ENCODE measurements at places on chromosomes 1 and 21.

DNA sequence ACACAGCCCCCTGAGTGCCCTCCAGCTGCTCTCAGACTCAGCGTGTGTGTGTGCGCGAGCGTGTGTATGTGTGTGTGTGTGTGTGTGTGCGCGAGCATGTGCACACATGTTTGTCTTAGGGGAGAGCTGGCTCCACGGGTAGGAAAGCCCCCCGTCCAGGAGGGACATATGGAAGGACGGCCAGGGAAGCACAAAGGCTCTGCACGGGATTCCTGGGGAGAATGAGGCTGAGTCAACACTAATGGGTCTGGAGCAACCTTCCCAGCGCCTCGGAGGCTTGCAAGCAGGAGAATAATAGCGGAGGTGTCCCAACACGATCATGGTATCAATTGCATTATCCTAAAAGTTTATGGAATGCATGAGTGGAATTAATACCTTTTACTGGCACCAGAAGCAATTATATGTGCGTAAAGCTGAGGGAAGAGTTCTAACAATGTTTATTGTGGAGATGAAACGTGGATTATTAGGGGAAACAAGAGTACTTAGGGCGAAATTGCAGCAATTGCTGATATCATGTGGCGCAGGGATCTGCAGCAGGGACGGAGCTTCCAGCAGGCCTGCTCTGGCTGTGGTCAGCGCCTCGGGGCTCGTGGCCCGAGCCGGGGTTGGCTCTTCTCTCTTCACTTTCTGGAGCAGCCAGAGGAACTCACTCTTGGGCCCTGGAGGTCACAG lies 40.3 kb upstream of the CCDC27 start:
- DNase-seq = no peak

- DNase-seq = no peak
These were observed 70.2 kb downstream of the NFIA start for GRCh38 chr1:61152469-61153105.

DNA sequence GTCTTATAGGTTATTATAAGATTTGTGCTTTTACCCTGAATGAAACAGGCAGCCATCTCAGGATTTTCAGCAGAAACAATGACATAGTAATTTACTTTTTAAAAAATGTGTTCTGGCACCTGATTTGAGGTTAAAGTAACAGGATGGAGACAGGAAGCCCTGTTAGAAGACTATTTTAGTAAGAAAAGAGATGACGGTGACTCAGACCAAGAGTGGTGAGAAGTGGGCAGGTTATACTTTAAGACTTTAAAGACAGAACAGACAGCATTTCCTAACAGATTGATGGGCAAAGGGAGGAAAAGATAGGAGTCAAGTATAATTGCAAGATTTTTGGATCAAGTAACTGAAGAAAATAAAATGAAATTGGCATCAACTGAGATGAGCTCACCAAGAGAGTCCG lies 436.8 kb upstream of the NR5A2 start:
- no peak for DNase-seq

GRCh38 chr21:35357041-35357780 lies 308.1 kb upstream of the RUNX1 start:
- DNase-seq = no peak

- DNase-seq = no peak
These were observed 135.6 kb downstream of the GPR52 start for GRCh38 chr1:174583316-174583715.

GRCh38 chr1:196777603-196778002 lies 3.0 kb downstream of the CFHR3 start:
- no peak for DNase-seq

GRCh38 chr21:32476661-32477423 lies 64.3 kb downstream of the EVA1C start:
- no peak for DNase-seq

- DNase-seq = no peak
These were observed 50.9 kb downstream of the SLC37A1 start for GRCh38 chr21:42564561-42564971.

DNA sequence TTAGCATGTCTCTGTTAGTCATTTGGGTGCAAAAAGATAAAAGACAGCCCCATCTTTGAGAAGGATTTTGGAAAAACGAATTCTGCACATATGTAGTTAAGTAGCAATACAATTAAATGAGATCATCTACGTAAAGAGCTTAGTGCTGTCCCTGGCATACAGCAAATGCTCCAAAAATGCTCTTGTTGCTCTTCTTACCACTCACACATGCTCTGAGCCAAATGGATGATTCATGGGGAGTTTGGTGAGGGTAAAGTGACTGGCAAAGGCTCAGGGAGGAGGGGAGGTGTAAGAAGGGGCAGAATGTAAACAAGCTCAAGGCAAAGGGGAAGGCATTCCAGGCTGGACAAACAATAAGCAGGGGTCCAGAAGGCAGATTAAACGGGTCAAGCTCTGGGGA lies 191.9 kb downstream of the AK5 start:
- DNase-seq = no peak

DNA sequence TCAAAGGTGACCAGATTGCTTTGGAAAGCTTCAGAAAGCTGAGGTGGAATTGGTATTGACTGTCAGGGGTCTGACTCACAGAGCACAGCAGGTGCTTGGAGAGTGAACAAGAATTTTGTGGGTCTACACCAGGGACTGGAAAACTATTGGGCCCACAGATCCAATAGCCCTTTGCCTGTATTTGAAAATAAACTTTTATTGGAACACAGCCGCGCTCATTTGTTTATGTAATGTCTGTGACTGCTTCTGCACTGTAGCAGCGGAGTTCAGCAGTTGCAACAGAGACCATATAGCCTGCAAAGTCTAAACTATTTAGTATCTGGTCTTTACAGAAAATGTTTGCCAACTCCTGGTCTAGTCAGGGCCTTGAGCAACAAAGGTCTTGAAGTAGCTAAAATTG lies 315.6 kb downstream of the NFIA start:
- DNase-seq = no peak

DNA sequence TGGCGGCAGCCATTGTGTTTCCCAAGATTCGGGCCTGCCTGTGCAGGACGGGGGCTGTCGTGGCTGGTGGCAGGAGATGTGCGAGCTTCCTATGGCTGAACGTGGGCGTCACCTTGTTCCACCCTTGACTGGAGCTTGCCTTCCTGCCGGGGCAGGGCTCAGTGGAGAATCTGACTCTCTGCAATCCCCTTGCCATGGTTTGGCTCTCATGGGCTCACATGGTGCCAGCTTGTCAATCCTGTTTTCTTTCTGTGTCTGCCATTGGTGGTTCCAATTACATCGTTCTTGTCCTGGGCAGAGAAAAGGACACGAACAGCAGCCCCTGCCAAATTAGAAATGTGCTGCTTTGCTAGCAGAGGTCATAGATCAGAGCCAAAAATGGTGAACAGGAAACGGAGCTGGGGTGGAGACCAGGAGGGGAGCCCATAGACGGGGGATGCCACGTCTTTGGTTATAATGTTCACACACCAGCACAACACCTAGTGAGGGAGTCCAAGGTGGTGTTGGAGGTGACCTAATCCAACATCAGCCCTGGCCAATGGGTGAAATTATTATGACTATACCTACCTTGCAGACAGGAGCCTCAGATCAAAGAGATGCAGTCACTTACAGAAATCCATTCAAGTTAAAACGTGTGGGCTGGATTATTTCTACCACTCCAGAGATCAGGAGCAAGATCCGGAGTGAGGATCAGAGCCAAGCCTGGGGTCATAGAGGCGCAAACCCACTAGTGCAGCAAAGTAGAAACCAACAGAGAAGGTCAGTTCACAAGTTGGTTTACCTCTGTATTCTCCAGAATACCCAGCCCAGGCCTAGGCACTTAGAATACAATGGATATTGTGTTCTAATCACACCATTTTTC lies 253.1 kb downstream of the SIPA1L2 start:
- DNase-seq = no peak

- DNase-seq = no peak
These were observed 7.2 kb downstream of the RNF187 start for GRCh38 chr1:228494391-228494790.

- no peak for DNase-seq
These were observed 13.4 kb downstream of the TMEM63A start for GRCh38 chr1:225868631-225869330.

DNA sequence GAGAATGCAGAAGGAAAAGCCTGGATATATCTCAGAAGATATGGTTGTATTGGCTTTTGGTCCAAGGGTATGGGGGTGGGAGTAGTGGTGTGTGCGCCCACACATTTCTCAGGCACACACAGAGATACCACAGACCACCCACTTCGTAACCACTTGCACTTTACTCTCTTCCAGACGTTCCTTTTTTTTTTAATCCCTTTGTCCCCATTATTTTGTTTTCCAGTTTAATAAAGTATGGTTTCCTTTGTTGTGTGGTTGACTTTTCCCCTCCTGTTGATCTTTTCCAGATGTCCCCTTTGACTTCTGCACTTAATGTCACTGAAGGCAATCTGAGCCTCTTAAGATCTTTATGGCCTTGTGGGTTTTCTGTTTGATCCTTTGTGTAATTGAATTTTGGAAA lies 10.5 kb upstream of the TARS2 start:
- DNase-seq = no peak

- DNase-seq = no peak
These were observed 15.6 kb upstream of the ALG14 start for GRCh38 chr1:95088303-95088702.

GRCh38 chr1:79903321-79903720 lies 896.8 kb upstream of the ADGRL4 start:
- no peak for DNase-seq

DNA sequence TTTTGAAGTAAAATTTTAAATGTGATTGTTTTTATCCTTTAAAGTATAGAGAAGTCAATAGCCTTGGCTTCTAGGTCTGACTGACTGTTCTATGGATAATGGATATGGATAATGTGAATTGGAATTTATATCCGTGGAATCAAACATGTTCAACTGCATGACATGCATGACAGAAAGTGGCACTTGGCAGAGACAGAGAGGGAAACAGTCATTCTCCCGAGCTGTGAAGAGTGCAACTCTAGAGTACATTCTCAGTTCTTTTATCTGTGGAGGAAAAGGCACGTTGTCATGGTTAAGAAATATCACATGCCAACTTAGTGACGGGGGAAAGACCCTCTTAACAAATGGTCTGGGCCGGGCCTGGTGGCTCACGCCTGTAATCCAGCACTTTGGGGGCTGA lies 67.0 kb downstream of the KIF26B start:
- DNase-seq = no peak

DNA sequence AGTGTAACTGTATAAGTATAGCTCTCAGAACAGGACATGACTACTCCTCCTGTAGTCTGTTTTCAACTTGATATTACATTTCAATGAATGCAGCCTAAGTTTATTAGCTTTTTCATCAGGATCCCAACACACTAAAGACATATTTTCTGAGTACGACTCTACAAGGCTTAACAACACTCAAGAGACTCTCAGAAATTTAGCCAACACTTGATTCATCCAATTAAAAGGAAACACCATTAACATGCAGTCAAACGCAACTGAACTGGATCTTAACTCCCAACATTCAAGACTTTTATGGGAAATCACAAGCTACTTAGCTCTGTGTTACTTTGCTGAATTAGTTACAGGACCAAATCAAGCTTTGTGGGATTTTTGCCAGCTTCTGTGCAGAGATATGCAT lies 65.2 kb upstream of the SGIP1 start:
- DNase-seq = no peak

- no peak for DNase-seq
These were observed 11.7 kb downstream of the GADD45A start for GRCh38 chr1:67696708-67697107.
